ENCODE measurements at places on chromosomes 7 and 10.

DNA sequence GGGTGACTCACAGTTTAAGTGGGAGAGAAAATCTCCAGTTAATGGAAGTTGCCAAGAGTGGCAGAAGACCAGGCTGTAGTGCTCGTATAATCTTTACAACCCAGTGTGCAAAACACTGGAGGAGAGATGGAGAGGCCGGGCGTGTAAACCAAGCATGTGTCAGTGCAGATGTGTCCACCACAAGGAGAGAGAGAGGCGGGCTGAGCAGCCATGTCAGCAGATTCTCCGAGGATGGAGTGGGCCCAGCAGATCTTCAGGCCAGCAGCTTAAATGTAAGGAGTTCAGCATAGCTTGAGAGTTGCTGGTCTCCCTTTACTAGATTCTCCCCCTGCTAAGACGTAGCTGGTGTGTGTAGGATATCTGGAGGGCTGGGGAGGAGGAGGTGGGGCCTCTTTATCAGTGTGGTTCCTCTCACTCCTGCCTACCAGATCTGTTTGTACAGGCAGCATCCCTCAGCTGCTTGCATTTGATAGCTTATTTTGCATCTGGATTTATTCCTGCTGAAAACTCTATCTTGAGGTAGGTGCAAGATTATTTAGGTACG lies 13.7 kb downstream of the BPGM start:
- H3K4me1 ChIP-seq: no peaks in the 10 kb centered on the region
- no peaks in the 10 kb centered on the region for H3K27me3 ChIP-seq
- no peak overlapping the region for H3K27ac ChIP-seq
- H3K4me3 ChIP-seq: no peak overlapping the region

DNA sequence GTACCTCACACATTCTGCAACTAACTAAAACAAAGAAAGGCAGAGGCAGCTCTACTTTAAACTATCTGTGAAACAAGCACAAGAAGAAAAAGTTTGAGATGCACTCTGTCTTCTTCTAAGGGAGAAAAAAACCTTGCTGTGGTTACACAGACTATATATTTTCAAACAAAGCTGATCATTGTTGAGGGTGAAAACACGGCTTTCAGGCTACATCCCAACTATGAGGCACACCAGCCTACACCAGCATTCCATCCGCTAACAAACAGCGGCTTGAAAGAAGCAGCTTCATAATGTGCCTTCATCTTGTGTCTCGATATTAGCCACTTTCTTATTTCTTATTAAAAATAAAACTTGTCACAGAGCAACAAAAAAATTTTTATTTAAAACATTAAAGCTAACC lies 79.1 kb downstream of the USP6NL start:
- H3K27me3 ChIP-seq: no peaks in the 10 kb centered on the region
- no peaks in the 10 kb centered on the region for H3K36me3 ChIP-seq
- H3K4me3 ChIP-seq: no peak overlapping the region
- H3K27ac ChIP-seq: no peak overlapping the region
- DNase-seq: no peak

DNA sequence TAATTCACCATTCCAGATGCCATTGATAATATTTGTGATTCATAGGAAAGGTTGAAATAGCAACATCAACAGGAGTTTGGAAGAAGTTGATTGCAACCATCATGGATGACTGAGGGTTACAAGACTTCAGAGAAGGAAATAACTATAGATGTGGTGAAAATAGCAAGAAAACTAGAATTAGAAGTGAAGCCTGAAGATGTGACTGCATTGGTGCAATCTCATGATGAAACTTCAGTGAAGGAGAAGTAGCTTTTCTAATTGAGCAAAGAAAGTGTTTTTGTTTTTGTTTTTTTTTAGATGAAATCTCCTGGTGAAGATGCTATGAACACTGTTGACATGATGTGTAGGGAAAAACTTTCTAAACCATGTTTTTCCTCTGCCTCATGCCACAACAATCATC lies 18.7 kb upstream of the CD36 start:
- no peak for DNase-seq
- no peak overlapping the region for H3K4me3 ChIP-seq
- no peak overlapping the region for H3K27ac ChIP-seq
- no peaks in the 10 kb centered on the region for H3K36me3 ChIP-seq

DNA sequence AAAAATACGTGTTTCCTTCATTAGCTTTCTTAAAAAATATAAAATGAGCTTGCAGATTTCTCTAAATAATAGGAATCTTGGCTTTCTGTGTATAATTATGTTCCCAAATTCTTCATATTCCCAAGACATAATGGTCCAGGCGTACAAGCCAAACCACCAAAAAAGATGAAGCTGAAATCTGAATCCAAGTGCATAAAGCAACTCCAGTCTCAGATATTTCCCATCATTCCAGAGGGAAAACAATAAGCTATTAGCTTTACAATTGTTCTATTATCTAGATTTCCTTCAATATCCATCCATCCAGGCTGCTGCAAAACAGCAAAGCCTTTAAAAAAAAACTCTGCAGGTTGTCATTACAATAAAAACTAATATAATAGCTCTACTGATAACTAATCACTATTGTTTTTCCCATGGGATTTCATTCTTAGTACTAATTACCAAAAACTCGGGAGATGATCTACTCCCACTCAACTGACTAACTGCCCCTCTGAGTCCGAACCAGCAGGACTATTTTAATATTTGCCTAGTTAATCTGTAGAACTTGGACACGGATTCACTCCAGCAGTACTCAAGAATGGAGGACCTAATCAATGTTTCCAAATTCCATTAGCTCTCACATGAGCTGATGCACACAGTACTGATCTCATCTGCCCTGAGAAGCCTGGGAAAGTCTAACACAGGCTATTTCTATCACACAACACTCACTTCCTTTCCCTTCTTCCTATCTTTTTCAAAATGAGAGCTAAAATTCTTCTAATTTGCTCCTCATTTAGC lies 108.9 kb upstream of the ASAH2 start:
- H3K4me3 ChIP-seq: no peak overlapping the region
- DNase-seq: no peak
- H3K27me3 ChIP-seq: no peaks in the 10 kb centered on the region

GRCh38 chr7:117435475-117436043 lies 8.3 kb upstream of the ASZ1 start:
- H3K4me3 ChIP-seq: no peak overlapping the region
- H3K36me3 ChIP-seq: no peaks in the 10 kb centered on the region
- H3K4me1 ChIP-seq: peaks cover 4% of the 10 kb centered on the region

DNA sequence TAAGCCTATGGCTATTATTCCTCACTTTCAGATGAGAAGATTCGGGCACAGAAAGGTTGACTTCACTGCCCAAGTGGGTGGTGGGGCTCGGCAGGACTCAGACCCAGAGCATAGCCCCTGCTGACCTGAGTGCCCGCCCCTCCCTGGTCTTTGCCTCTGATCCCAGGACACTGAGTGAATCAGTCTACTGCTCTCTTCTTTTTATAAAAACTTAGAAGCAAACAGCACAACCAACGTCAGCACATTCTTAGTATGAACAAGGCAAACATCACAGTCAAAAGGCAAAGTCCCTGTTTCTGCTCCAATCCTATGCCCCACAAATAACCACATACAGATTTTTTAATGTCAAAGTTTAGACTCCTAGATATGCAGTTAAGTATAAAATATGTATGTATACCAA lies 237.8 kb downstream of the ZMYND11 start:
- no peaks in the 10 kb centered on the region for H3K36me3 ChIP-seq
- no peaks in the 10 kb centered on the region for H3K27me3 ChIP-seq
- no peak for DNase-seq
- peaks cover 34% of the 10 kb centered on the region for H3K4me1 ChIP-seq
- H3K27ac ChIP-seq: peak overlapping the region; percentile 9

DNA sequence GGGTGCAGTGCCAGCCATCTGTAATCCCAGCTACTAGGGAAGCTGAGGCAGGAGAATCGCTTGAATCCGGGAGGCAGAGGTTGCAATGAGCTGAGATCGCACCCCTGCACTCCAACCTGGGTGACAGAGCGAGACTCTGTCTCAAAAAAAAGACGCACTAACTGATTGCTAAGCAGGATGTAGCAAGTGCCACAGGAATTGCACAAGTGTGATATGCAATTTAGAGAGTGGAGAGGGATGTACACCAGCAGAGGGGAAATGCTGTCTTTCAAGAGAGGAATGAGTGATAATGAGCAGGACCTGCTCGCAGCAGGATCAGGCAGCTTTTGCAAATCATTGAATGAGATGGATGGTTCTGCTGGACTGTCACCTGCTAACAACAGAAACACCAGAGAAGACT lies 13.3 kb upstream of the SLC16A12 start:
- H3K27ac ChIP-seq: no peak overlapping the region
- no peak overlapping the region for H3K4me3 ChIP-seq
- no peaks in the 10 kb centered on the region for H3K27me3 ChIP-seq
- no peaks in the 10 kb centered on the region for H3K36me3 ChIP-seq
- no peak for DNase-seq

GRCh38 chr7:81331061-81332018 lies 412.5 kb upstream of the SEMA3C start:
- H3K36me3 ChIP-seq: no peaks in the 10 kb centered on the region
- DNase-seq: no peak
- no peaks in the 10 kb centered on the region for H3K27me3 ChIP-seq

DNA sequence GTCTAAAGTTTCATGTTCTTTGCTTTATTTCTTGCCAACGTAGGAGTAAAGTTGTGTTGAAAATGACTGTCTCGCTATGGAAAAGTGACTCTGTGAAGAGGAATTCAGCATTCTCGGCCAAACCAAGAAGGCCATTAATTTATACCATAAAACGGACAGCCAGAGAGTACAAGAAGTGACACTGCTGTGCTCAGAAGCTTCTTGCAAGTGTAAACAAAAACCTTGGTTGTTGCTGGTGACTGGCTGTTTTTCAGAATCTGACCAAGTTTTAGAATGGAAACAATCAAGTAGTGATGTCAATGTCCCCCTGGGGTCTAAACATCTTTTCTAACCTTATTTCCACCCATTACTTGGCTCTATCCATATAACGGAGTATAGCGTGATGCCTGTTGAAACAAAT lies 201.9 kb downstream of the INHBA start:
- no peak for DNase-seq
- H3K27ac ChIP-seq: no peak overlapping the region
- no peaks in the 10 kb centered on the region for H3K36me3 ChIP-seq

GRCh38 chr10:23413629-23414089 lies 25.2 kb upstream of the OTUD1 start:
- no peaks in the 10 kb centered on the region for H3K27me3 ChIP-seq
- no peaks in the 10 kb centered on the region for H3K4me1 ChIP-seq

DNA sequence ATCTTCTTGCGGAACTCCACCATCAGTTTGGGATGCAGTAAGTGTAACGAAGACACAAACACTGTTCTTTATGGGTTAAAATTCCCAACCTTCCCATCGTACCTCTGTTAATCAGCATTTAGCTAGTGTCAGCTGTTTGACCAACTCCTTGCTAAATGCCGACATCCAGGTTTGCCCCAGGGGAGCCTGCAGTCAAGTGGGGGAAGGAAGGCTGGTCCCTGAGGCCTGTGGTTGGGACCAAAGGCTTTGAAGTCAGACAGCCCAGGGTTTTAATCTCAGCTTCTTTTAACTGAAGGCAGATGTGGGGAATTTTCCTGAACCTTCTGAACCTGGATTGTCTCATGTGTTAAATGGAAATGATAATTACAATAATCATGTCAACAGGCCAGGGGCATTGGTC lies 443.7 kb downstream of the GLRX3 start:
- peaks cover 4% of the 10 kb centered on the region for H3K27me3 ChIP-seq
- no peak for DNase-seq
- no peak overlapping the region for H3K27ac ChIP-seq
- H3K4me1 ChIP-seq: no peaks in the 10 kb centered on the region
- H3K4me3 ChIP-seq: no peak overlapping the region
- H3K36me3 ChIP-seq: no peaks in the 10 kb centered on the region

- DNase-seq: no peak
- no peaks in the 10 kb centered on the region for H3K27me3 ChIP-seq
- peaks cover 27% of the 10 kb centered on the region for H3K4me1 ChIP-seq
- no peak overlapping the region for H3K4me3 ChIP-seq
- H3K36me3 ChIP-seq: no peaks in the 10 kb centered on the region
- H3K27ac ChIP-seq: no peak overlapping the region
These were observed 172.0 kb upstream of the ITGB1 start for GRCh38 chr10:33129996-33130386.

DNA sequence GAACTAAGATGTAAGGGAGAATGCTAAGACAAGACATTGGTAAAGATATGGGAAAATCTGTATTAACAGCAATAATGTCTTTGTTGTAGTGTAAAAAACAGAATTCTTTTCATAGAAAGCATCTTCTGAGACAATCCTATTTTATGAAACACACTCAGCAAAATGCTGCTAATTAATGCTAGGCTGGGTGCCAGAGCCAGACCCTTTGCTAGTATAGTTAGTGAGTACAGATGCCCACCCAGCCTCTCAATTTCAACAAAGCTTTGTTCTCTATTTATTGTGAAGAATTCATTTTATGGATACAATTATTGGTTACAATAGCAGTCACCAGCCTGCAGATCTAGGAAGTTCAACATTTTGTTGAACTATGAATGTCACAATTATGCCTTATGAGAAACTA lies 131.0 kb downstream of the SEM1 start:
- no peak overlapping the region for H3K4me3 ChIP-seq
- H3K36me3 ChIP-seq: no peaks in the 10 kb centered on the region
- DNase-seq: no peak
- no peaks in the 10 kb centered on the region for H3K4me1 ChIP-seq

GRCh38 chr10:28668363-28669226 lies 8.7 kb upstream of the BAMBI start:
- H3K27ac ChIP-seq: no peak overlapping the region
- H3K27me3 ChIP-seq: no peaks in the 10 kb centered on the region
- no peak for DNase-seq
- H3K36me3 ChIP-seq: no peaks in the 10 kb centered on the region
- H3K4me3 ChIP-seq: no peak overlapping the region

GRCh38 chr7:88539518-88539917 lies 220.0 kb upstream of the ZNF804B start:
- no peaks in the 10 kb centered on the region for H3K4me1 ChIP-seq
- no peak overlapping the region for H3K27ac ChIP-seq
- H3K36me3 ChIP-seq: no peaks in the 10 kb centered on the region
- no peak for DNase-seq
- no peaks in the 10 kb centered on the region for H3K27me3 ChIP-seq

- H3K27ac ChIP-seq: no peak overlapping the region
- no peaks in the 10 kb centered on the region for H3K27me3 ChIP-seq
- no peaks in the 10 kb centered on the region for H3K4me1 ChIP-seq
- no peak overlapping the region for H3K4me3 ChIP-seq
These were observed 30.1 kb downstream of the OSBPL3 start for GRCh38 chr7:24949884-24950283.

GRCh38 chr7:2425749-2426148 lies 22.3 kb downstream of the CHST12 start:
- no peak overlapping the region for H3K27ac ChIP-seq
- no peaks in the 10 kb centered on the region for H3K27me3 ChIP-seq
- no peak overlapping the region for H3K4me3 ChIP-seq
- H3K36me3 ChIP-seq: 0 out of 2 replicates have a peak, but pooled peaks cover 1% of the 10 kb centered on the region

DNA sequence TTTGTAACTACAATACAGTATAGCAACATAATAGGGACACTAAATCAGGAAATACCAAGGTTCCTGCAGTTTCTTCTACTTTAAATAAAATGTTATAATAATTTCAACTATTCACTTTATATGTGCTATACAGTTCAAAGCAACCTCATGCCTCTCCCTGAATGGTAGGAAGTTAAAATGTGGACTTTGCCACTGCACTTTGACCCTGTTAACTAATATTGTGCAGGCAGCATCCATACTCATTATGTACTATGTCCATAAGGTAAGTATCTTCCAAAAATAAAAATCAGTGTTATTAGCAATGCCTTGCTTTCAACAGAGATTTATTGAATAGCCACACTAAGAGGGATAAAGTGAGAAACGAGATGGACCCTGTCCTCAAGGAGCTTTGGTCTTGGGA lies 4.8 kb downstream of the STEAP4 start:
- DNase-seq: no peak
- no peaks in the 10 kb centered on the region for H3K27me3 ChIP-seq
- no peaks in the 10 kb centered on the region for H3K36me3 ChIP-seq
- no peaks in the 10 kb centered on the region for H3K4me1 ChIP-seq
- H3K4me3 ChIP-seq: no peak overlapping the region
